Thymus (tissue), 14 donors: ENCODE measurements at places on chromosomes 5 and 9. TPM values are rescaled to one million over a fixed set of nuclear protein-coding genes. Genes with fewer than 3 reads are reported as not detected.
A peak's percentile ranks its signal among the peaks of the same experiment; 100 is the strongest.

RAB3C gene
- total RNA-seq = 0.19 TPM

SQSTM1 gene
- 97.9 TPM for total RNA-seq

CCDC112 gene
- 7.2 TPM for total RNA-seq

ITGA2 gene
- total RNA-seq = 4.1 TPM

DNAI1 gene
- 0.38 TPM for total RNA-seq

DNA sequence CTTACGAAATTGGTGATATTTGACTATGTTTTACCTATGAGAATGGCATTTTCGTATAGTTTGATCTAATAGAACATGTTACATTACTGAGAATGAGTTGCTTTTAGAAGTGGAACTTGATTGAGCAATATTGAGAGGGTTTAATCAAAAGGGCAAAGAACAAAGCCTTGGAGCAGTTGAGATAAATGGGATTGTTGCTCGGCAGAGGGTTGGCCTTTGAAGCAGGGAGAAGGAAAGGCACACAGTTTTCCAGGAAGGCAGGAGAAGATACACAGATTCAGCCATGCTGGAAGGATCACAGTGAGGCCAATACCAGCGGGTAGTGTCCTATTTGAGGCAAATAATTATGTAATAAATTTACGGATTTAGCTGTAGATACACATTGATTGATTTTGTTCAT is 19.5 kb downstream of the MAN2A1 start:
- H3K4me3 ChIP-seq = no peak overlapping the region
- H3K36me3 ChIP-seq = peaks cover 5% of the 10 kb centered on the region
- no peak overlapping the region for H3K27ac ChIP-seq
- no peaks in the 10 kb centered on the region for H3K27me3 ChIP-seq
- peaks cover 5% of the 10 kb centered on the region for H3K4me1 ChIP-seq
- no peak for DNase-seq

DNA sequence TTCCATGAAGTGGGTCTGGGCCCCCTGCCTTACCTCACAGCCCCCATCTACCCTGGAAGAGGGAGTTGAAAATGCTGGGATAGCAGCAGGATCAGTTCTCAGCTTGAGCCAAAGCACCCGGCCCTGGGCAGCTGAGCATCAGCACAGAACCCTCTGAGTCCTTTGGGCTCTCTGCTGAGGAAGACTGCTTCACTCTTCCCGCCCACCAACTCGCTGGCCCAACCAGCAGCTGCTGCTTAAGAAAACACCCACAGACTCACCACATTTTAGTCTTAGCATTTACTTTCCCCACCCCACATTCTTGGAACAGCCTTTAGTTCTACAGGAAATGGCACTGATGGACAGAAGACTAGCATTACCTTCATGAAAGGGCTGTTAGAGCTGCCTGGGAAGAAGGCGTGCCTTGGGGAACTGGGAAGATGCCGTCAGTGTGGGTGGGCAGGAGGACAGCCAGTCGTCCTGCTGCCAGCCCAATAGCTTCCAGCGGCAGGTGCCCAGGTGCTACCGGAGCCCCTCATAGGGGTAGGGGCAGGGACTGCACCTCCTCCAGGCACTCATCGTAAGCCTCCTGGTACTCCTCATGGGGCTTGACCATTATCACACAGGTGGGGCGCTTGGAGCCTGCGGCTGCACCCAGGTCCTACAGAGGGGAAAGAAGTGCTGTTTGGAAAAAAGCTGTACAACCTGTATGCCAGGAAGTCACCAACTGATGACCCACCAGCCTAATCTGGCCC is 4.3 kb downstream of the NHP2 start:
- H3K27ac ChIP-seq = no peak overlapping the region
- peaks cover 71% of the 10 kb centered on the region for H3K36me3 ChIP-seq
- no peak for DNase-seq
- no peaks in the 10 kb centered on the region for H3K27me3 ChIP-seq

DNA sequence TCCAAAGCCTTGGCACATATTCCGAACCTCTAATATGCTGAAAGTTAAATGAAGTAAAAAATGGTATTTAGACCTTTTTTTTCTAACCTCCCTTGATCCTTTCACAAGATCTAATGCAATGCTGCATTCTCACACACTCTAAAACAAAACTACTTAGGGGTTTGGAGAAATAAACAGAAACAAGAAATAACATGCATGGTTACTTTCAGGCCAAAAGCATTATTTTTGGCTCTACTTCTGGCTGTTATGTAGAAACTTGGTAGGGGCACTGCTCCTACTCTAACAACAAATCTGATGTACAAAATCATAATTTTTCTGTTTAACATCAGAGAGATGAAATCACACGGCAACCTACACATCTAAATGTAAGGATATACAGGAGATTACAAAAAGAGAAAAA is 51.2 kb downstream of the CHD1 start:
- no peak for DNase-seq
- no peak overlapping the region for H3K4me3 ChIP-seq
- no peak overlapping the region for H3K27ac ChIP-seq

DNA sequence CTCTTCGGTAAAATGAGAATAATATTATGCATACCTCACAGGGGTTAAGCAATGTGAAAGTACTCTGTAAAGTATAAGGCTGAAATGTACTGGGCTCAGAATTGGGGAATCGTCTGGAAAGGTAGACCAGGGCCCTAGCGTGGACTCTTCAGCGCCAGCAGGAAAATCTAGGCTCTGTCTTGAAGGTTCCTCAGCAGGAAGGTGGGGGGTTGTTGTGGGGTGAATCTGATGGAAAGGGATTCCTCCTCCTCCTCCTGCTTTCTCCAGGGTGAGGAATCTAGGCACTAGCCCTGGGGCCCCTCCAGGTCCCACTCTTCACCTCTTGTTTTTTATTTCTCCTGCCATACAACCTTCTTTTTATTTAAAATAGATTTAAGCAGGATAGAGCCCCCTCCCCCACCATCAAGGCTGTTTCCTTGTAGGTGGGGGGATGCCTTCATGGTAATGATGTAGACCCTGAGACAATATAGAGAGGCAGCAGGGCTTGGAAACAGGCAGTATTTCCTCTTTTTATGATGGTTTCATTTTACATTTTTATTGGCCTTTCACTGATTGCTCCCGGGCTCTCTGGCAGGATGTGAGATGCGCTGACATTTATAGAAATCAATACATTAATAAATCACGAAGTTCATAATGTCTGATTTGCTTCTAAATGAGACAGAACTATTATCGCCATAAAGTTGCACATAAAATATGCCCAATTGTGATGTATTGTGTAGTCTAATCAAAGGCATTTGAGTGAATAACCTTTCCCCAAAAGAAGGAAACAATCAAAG is 78.9 kb upstream of the GABRP start:
- H3K27me3 ChIP-seq = no peaks in the 10 kb centered on the region
- H3K4me3 ChIP-seq = no peak overlapping the region
- DNase-seq = no peak
- H3K4me1 ChIP-seq = no peaks in the 10 kb centered on the region
- H3K36me3 ChIP-seq = no peaks in the 10 kb centered on the region

DNA sequence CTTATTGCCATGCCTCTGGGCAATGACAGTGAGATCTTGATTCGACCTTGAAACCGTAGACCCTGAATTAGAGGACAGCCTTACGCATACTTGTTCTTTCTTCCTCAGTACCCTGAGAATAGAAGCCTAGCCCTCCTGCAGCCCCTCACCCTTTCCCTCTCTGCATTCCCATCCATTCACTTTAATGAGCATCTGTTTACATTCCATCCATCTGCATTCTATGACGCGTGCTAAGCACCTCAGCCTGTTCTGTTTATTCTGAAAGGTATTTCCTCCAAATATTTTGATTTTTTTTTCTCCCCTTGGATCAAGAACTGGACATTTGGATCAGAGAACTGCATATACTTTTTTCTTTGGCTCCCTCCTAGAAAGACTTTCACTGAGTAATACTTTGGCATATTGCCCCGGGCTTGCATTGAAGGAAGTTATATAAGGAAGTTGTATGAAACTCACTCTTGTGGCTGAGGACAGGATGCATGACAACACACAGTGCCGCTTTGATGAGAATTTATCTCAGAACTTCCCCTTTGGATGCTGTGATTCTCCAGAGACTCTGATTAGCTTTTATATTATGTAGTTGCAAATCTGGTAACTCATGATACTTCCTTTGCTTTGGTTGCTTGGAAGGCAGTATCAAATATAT is 15.7 kb downstream of the TMEM8B start:
- H3K27me3 ChIP-seq = no peaks in the 10 kb centered on the region
- H3K27ac ChIP-seq = peak overlapping the region; percentile 36
- no peak for DNase-seq
- H3K4me1 ChIP-seq = peaks cover 37% of the 10 kb centered on the region
- H3K36me3 ChIP-seq = peaks cover 5% of the 10 kb centered on the region

DNA sequence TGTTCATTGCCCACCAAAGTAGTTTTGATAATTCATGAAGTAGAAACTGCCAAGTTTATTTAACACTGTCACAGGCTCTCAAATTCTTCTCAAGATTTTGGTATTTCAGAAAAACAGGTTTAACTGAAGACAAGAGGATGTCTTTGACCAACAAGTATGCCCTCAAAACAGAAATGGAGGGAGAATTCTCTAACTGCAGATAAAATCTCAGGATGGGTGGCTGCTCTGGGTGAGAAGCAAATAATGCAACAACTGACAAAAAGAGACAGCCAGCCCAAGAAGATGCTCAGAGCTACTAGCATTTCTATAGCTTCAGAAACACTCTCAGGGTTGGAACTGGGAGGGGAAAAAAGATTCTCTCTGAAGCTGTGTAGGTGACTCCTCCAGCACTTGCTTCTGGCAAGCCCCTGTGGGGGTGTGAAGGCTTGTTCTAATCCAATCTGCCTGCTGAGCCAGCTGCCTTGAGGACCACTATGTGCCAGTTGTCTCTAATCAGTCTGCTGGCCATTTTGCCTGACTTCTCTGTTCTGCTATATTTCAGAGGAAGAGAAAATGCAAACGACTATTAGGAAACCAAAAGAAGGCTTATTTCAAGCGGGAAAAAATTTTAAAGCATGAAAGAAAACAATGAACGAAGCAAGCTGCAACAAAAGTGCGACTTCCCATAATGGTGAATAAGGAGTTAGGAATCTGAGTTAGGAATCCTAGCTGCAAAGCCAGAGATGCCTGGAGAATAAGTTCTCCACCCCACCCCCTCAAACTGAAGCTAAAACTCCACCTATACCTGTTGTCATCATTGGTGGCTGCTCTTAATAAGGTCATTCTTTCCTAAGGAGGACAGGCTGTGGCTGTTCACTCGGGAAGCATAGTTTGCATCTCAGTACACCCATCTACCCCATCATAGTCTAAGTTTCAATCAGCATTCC is 147.5 kb downstream of the GNAQ start:
- H3K27me3 ChIP-seq = no peaks in the 10 kb centered on the region
- H3K4me3 ChIP-seq = no peak overlapping the region
- H3K4me1 ChIP-seq = peaks cover 21% of the 10 kb centered on the region
- no peak for DNase-seq
- H3K27ac ChIP-seq = no peak overlapping the region
